ENCODE measurements at places on chromosomes 12 and 14.

- no peak for DNase-seq
Measured at GRCh38 chr12:25771476-25771875, 187.0 kb upstream of the RASSF8 start.

DNA sequence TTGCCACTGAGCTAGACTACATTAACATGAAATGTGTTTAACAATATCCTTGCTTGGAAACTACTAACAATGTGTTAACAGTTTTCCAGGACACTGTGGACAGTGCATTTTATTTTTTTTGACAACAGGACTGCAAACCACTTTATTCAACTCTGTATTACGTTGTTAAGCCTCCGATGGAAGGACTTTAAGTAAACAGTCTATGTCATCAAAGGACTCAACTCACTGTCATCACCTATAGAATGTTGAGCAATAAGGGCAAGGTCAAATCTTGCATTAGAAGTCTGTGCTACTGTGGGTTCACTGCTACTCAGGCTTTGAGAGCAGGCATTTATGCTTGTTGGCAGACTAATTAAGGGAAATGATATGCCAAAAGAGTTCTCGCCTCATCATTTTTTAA is 483.7 kb downstream of the FLRT2 start:
- DNase-seq: no peak

- DNase-seq: peak; percentile 76
Measured at GRCh38 chr12:92297932-92298696, 152.5 kb upstream of the BTG1 start.

- no peak for DNase-seq
Measured at GRCh38 chr12:128863957-128864356, 10.7 kb downstream of the GLT1D1 start.

GRCh38 chr12:120887253-120888043 is 16.7 kb downstream of the SPPL3 start:
- DNase-seq: no peak

- no peak for DNase-seq
Measured at GRCh38 chr12:16719713-16720416, 113.9 kb upstream of the LMO3 start.

GRCh38 chr12:50055831-50056638 is 1.4 kb upstream of the ASIC1 start:
- DNase-seq: no peak

DNA sequence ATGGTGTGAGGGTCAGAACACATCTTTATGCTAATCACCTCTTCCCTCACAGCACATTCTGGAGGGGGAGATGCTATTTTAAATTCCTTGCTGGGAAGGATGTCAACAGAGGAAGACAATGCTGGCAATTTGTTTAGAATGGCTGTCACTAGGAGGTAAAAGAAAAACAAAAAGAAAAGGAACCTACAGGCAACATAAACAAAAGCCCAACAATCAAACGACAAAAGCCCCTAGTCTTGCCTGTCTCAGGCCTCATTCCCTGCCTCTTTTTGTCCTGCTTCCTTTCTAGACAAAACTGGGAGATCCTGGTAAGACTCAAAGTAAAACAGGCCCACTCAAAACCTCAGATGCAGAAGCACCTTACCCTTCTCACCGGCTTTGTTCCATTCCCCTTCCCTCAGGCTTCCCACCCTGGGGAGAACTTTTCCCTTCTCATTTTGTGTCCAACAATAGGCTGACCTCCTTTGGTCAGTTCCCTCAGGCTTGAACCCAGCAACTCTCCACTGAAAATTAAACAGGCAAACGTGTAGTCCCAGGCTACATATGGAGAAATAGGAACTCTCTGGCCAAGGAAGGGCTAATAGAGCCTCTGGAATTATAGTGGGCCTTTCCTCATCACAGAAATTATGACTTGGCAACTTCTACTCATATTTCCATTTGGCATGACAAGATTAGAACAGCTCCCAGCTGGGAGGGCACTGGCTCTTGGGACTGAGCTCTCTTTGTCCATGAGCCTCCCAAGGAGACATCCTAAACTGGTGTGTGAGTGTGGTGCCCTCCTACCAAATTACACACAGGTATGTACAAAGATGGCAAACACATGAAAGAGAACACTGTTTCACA is 193.0 kb downstream of the MON2 start:
- no peak for DNase-seq

GRCh38 chr14:60964904-60965303 is 16.0 kb downstream of the TRMT5 start:
- DNase-seq: no peak

- DNase-seq: no peak
Measured at GRCh38 chr14:64349741-64350490, 38.2 kb upstream of the MTHFD1 start.

DNA sequence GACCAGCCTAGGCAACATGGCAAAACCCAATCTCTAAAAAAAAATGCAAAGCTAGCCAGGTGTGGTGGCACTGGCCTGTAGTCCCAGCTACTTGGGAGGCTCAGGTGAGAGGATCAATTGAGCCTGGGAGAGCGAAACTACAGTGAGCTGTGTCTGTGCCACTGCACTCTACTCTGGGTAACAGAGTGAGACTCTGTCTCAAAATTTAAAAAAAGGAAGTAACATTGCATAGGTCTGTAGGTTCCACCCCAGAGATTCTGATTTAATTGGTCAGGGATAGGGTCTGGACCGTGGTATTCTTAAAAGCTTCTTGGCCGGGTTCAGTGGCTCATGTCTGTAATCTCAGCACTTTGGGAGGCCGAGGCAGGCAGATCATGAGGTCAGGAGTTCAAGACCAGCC is 26.2 kb downstream of the ZC2HC1C start:
- DNase-seq: no peak

DNA sequence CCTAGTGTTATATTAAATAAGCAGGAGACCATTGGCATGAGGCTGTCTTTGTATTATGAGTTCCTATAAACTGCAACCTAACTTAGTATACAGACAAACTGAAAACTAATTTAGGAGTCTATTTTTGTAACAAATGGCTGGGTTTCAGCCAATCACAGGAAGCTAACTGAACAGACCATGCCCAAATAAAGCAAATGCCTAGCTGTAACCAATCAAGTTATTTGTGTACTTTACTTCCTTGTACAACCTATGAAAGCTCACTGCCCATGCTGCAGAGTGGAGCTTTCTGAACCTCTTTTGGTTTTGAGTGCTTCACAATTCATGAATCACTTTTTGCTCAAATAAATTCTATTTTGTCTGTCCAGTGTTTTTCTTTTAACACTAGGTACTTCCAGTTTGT is 41.6 kb downstream of the GUCY2C start:
- DNase-seq: no peak

DNA sequence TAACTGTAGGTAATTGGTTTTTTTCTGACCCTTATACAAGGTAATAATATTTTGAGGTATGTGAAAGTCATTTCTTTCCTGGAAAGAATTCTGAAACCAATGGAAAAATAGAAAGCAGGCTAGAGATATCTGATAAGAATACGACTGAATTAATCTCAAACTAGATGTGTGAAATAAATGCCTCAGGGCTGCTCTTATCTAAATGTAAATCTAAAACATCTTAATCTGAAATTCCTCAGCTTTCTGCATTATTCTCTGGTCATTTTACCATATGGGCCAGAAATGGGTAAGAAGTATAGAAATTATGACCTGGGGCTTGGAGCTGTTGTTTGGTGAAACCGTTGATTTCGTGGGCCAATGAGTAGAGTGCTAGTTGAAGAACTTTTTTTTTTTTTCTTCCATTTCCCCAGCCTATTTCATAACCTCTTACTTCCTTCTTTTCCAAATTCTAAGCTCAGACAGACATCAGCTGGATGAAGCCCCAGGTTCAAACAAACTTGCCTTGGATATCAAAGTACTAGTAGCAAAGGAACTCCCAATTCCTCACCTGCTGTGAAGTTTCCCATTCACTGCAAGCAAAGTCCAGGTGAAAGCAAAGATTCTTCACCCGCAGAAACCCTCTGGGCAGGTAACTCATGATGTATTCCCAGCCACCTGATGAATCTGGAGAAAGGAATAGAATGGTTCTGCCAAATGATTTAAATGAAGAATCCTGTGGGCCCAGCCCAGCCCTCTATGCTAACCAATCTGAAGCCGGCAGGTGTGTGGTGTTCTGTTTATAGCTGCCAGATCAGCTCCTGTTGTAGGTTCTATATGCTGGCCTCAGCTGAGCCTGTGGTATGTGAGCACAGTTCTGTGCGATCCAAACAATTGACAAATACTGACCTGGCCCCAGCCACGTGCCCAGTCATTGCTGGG is 9.7 kb upstream of the FOS start:
- no peak for DNase-seq

DNA sequence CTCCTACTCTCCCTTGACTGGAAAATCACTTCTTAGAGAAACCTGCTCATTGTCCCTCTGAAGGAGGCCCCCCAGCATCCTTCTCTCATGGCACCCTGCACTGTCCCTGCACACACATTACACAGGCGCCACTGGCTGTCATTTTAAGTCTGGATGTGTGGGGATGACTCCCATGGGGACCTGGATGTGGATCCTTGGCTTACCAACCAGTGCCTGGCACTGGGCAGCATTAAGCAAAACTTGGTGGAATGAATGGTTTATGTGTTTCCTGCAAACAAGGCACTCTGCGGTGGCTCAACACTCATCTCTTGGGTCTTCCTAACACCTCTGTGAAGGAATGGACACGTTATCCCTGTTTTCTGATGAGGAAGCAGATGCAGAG is 162.4 kb downstream of the RBM19 start:
- DNase-seq: no peak

DNA sequence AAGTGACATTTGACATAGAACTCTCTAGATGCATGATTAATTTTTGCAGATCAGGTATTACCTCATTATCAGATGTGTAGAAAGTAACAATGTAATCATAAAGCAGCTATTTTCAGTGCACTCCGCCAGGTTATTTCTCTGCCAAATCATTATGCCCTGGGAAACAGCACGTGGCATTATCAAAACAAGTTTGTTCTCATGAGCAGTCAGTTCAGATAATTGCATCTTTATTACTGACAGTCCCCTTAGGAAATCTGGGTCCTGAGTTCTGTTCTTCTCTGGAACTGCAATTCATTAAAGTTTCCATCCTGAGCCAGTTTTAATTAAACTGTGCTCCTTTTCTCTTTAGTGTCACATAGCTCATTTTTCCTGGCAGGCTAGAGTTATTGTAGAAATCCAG is 94.7 kb upstream of the KRR1 start:
- no peak for DNase-seq

DNA sequence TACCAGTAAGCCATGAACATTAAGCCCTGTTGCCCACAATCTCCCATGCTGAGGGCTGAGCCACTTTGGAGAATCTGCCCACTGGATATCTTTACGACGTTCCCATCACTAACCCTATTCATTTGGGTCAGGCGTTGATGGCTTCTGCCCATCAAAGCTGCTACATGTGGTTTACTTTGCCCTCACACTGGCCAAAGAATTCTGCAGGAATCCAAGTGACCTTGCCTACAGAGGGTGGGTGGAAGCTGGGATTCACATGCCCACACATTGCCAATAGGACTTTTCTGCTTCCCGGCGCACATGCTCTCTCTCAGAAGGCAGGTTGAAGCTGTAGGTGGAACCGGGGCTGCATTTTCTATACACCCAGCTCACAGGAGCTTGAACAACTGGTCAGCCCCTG is 28.3 kb downstream of the OAS2 start:
- DNase-seq: no peak

- no peak for DNase-seq
Measured at GRCh38 chr12:110907583-110907982, 12.8 kb downstream of the MYL2 start.

DNA sequence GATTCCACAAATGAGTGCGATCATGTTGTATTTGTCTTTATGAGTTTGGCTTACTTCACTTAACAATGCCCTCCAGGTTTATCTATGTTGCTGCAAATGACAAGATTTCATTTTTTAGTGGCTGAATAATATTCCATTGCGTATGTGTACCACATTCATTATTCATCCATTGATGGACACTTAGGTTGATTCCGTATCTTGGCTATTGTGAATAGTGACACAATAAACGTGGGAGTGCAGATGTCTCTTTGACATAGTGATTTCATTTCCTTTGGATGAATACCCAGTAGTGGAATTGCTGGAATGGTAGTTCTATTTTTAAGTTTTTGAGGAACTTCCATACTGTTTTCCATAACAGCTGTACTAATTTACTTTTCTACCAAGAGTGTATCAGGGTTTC is 23.5 kb downstream of the AKAP6 start:
- no peak for DNase-seq

- no peak for DNase-seq
Measured at GRCh38 chr14:102363182-102363943, 622 bp downstream of the TECPR2 start.

DNA sequence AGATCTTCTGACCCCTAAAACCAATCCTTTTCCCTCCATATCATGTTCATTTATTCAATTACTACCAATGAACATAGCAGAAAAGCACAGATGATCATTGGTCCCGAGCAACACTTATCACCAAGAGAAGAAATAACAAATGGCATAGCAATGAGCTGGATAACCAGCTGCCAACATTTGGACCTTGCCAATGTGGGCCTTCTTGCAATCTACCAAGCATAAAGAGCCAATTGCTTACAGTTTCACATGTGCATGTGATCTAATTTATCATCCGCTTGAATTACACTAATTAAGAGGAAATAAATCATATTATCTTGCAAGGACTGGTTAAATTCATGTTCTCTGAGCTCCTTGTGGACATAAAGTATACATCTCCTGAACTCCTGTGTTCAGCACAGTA is 134.8 kb upstream of the HMGA2 start:
- DNase-seq: no peak

- no peak for DNase-seq
Measured at GRCh38 chr14:28676479-28676878, 90.1 kb upstream of the FOXG1 start.

DNA sequence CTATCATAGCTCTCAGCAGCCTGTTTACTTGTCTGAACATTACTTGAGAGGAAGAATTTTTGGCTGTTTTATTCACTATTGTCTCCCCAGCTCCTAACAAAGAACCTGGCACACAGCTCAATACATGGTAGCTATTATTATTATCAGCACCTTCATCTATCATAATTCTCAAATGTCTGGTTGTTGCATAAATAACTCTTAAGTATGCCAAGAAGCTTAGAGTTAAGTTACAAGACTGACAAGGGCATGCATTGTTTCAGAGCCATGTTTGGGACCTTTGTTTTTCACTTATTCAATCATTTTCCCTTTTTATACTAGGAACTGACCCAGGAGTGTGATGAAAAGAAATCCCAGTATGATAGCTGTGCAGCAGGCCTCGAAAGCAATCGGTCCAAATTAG is 77.5 kb upstream of the ATP2A2 start:
- DNase-seq: no peak

Data from AG09309 (cell line).